ENCODE measurements at places on chromosomes 2 and 18.

- DNase-seq = no peak
Observed at GRCh38 chr2:108945969-108946368, 43.1 kb downstream of the EDAR start.

GRCh38 chr2:210727549-210727948, 171.2 kb downstream of the CPS1 start:
- DNase-seq = no peak

DNA sequence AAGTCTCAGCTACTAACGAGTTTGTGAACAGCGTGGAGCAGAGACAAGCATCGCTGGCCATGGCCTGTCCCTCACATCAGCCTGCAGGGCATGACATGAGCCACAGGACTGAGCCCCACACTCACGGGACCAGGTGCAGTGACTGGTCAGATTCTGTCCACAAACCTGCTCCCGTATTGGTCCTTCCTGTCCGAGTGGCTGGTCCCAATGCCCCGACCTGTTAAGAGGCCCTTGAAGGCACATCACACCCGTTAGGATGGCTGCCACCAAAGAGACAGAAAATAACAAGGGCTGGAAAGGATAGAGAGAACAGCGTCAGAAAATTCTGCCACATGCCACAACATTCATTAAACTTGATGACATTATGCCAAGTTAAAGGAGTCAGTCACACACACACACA, 403.2 kb upstream of the MYT1L start:
- DNase-seq = no peak

GRCh38 chr18:46950064-46950656, 32.8 kb downstream of the KATNAL2 start:
- no peak for DNase-seq

GRCh38 chr2:47203995-47204394, 48.9 kb upstream of the STPG4 start:
- no peak for DNase-seq

DNA sequence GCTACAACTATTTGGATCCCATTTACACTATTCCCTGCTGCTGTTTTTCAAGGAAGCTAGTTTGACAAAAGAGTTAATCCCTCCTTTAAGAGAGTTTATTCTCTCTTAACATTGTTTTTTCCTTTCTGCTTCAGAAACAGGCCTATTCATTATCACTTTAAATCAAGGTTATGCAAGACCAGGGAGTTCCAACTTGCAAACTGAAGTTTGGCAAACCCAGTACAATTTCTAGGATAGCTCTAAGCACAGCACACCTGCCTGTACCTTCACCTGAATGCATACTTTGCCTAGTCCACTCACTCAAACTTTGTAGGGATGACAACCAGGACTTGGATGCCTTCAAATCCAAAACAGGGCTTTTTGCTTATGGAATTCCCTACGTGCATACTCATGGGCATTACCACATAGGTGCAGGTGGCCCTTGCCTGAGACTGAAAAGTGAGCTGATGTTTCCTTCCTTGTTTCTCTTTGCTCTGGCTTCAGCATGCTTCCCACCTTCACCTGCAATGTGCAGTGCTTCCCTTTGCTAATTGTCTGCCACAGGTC, 193.8 kb upstream of the MMADHC start:
- no peak for DNase-seq

DNA sequence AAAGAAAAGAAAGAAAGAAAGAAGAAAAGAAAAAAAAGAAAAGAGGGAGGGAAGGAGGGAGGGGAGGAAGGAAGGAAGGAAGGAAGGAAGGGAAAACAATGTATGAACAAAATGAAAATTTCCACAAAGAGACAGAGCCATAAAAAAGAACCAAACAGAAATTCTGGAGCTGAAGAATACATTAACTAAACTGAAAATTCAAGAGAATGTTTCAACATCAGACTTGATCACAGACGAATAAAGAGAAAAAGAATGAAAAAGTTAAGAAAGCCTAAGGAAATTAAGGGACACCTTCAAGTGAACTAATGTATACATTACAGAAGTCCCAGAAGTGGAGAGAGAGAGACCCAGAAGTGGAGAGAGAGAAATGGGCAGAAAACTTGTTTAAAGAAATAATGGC, 60.9 kb upstream of the RAB6C start:
- DNase-seq = no peak

DNA sequence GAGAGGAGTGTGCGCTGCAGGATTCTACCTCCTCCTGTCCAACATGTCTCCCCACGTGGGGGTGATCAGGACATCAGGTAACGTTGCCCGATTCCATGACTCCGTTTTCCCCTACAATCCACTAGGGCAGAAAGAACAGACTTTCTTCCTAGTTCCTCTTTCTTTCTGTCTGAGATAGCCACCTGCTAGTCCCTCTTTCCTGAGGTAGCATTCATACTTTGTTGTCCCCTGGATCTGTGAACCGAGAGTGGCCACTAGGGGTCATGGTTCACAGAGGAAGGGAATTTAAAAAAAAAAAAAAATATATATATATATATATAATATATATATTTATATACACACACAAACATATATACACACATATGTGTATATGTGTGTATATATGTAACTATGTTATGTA, 210.0 kb upstream of the ZNF521 start:
- no peak for DNase-seq

DNA sequence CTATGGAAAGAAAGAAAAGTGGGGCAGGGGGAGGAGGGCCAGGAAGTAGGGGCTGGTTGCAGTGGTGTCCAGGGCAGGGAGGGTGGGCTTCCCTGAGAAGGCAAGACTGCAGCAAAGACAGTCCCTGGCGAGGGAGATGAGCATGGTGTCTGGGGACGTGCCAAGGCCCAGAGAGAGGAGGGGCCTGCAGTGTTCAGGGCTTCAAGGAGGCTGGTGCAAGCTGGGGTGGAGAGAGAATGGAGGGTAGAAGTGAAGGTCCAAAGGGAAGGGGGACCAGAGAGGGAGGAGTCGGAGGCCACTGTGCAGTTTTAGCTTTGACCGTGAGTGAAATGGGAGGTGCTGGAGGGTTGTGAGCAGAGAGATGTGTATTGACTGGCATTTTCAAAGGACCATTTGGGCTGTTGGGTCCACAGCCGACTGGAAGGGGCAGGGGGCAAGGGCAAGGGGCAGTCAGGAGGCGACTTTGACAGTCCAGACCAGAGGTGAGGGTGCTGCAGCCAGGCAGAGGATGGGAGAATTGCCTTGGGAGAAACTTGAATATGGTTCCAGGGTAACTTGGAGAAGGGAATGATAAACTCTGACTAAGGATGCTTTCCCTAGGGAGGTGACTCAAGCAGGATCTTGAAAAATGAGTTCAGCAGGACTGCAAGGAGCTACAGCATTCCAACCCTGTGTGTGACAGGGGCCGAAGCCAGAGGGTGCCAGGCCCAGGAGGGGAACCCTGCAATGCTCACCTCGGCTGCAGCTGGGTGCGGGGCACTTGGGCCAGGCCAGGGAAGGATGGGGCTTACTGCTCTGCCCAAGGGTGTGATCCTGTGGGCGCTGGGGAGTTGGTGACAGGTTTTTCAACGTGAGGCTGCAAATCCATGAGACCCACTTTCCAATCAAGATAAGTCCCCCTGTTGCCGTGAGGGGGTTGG, 177.1 kb upstream of the HAAO start:
- no peak for DNase-seq
